SHP77 treated with DMSO at 0.1 percent for 48 hours (cell line): ENCODE measurements at places on chromosomes 12 and 14.
A peak's percentile ranks its signal among the peaks of the same experiment; 100 is the strongest.

DNA sequence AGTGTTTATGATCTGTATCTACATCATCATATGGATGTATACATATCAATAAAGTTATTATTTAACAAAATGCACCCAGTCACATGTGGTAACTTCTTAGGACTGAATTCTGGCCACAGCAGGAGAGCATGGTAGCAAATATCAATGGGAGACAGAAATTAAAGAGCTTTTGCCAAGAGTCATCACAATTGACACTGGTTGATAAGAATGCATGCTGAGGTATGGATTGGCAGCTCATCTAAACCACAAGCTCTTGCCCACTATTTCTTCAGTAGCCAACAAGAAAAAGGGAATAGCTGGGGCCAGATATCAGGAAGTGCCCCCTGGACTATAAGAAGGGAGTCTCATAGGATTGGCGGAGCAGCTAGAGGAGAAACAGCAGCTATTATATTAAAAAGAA lies 9.4 kb upstream of the PTGR2 start:
- no peak for DNase-seq

DNA sequence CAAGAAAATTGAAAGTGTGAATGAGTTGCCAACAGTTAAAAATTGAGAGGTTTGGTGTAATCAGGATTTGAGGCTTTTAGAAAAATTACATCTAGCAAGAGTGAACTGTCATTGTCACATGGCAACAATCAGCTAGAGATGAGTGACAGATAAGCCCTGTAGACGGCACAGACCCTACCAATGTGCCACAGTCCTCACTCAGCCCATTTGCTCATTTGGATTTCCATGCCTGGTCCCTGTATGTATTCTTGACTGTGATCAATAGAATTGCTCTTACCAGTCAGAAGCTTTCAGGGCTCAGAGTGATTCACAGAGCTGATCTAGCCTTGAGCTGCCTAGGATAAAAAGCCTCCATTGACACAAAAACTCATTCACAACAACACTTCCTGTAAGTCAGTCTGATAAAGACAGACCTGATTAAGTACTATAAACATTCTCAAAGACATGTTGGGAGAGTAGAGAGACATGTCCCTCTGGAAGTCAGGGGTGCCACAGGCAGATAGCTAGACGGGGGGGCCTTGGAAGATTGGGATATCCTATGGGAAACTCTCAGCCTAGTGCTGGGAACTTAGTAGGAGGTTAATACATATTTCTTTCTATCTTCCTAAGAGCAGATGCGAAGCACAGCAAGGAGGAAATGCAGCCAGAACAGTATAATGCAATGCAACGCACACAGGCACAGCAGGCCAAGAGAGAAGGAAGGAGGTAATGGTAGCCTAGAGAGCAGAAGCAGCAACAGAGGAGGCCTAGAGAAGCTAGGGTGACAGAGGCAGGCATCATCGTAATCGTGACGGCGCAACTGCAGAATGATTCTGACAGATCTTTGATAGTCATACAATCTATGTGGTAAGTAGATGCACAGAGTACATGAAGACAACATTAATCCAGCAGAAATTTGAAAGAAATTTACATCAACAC lies 2.0 kb upstream of the PELI2 start:
- DNase-seq, result no peak

- no peak for DNase-seq
Measured at GRCh38 chr12:105171691-105172436, 64.1 kb downstream of the APPL2 start.

- no peak for DNase-seq
Measured at GRCh38 chr12:14845350-14845750, 2.0 kb upstream of the ART4 start.

GRCh38 chr12:21542403-21542802 lies 16.3 kb downstream of the SPX start:
- DNase-seq, result no peak

- no peak for DNase-seq
Measured at GRCh38 chr14:72177251-72177650, 245.0 kb downstream of the RGS6 start.

- DNase-seq, result peak; percentile 96
Measured at GRCh38 chr12:106446419-106447092, 89.0 kb downstream of the POLR3B start.

DNA sequence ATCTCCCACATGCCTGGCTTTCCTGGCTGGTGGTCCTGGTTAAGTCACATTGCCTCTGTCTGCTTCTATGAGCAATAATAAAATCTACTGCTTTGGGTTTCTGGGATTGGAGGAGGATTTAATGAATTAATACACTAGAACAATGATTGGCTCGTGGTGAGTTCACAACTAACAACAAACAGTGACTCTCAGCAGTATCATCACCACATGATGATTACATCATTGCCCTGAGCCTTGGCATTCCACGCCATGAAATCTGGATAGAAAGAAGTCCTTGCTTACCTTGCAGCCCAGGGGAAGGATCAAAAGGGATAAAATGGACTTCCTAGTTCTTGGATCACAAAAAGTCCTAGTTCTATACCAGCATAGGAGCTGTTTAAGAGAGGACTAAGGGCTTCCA lies 1069.0 kb downstream of the VRK1 start:
- no peak for DNase-seq

GRCh38 chr14:91323671-91324605 lies 79.4 kb upstream of the GPR68 start:
- peak; percentile 24 for DNase-seq

DNA sequence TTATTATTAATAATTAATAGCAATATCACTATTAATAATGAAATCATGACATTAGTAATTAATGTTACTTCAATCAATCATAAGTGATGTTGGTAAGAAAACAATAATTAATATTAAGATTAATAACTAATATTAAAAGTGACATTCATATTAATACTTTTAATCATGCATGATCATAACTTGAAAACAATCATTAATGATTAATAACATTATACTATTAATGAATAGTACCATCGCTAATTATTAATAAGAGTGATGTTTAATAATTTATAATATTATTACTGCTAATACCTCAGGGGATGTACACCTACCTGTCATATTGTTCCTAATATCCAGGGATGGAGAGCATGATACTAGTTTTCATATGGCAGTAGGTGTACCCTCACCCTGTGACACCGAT lies 10.0 kb upstream of the CLEC6A start:
- no peak for DNase-seq

GRCh38 chr12:1217191-1217949 lies 226.3 kb downstream of the ERC1 start:
- no peak for DNase-seq

DNA sequence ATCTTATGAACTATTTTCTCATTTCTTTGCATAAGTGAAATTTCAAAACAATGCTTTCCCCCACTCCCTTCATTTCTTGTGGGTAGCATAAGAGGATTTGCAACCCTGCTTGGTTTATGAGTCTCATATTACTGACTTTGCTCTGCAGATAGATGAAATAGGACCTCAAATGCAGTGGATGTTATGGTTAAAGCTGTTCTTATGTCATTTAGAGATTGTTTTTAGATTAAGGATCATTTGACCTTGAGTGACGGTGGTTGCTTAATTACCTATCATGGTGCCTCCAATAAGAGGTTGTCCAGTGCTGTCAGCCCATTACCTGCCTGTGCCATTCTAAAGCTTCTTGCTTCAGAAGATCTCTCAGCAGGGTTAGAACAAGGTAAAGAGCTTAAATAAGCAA lies 351.4 kb upstream of the ATP2B1 start:
- DNase-seq, result no peak

DNA sequence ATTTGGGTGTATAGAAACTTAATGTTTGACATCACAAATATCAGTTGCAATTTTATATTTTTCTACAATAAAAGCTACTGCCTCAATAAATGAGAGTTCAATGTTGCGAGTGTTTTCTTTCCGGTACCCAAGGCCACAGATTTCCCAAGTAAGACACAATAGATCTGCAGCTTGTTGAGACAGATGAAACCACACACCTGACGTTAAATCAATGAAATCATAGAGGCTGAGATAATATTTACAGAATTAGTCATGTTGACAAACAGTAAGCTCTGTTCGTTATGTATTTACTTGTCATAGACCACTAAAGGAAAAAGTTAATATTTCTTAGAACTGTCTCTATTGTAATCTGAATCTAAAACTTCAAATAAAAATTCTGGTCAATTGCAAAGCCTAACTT lies 49.2 kb upstream of the PTHLH start:
- peak; percentile 51 for DNase-seq

DNA sequence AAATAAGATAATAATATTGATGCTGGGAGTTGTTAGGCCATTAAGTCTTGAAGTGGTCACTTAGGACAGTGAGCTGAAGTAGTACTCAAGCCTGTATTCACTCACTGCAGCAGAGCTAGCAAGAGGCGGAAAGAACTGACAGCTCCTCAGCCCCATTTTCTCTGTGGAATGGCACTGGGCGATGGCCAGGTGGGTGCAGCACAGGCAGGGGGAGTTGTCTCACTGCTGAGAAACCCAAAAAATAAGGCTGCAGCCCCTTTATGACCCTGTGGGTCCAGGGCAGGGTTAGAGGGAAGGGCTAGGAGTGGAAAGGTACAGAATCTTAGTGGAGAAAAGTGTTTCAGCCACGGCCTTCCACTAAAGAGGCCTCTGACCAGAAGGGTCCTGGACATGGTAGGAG lies 35.5 kb downstream of the PDZRN4 start:
- DNase-seq, result no peak

- DNase-seq, result no peak
Measured at GRCh38 chr12:49880756-49881414, 22.8 kb downstream of the FAIM2 start.

- no peak for DNase-seq
Measured at GRCh38 chr12:30145684-30146032, 361.9 kb upstream of the TMTC1 start.

DNA sequence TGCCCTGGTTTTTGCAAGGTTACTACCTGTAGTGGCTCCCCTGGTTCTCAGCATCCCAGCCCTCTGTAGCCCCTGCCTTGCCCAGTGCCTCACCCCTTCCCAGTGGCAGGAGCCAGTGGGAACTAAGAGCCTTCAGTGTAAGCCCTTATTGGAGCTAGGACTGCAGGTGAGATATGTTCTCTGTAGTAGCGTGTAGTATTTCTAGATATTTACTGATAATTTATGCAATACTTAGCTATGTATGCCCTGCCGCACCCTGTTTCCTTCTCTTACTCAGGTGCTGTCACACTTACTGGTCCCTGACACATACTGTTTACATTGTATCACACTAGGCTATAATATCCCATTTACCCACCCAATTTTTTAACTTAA lies 3.6 kb downstream of the BMAL2 start:
- no peak for DNase-seq

- DNase-seq, result no peak
Measured at GRCh38 chr14:69665631-69666030, 54.2 kb downstream of the SUSD6 start.

DNA sequence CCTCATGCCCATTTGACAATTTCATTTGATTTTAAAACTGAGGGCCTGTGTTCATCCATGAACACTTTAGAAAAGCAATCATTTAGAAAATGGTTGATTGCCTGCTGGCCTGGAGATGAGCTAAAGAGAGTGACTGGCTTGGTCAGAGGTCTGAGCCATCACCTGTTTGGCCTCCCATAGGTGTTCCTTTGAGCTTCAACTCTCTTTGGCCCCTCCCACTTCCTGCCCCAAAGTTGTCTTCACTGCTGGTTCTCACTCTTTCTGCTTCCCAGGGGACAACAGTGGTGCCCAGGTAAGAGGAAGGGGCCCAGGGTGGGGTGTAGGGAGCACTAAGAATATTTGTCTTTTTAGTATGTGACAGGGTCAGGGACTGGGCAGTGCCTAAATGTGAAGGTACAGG lies 4.9 kb upstream of the TCP11L2 start:
- no peak for DNase-seq

DNA sequence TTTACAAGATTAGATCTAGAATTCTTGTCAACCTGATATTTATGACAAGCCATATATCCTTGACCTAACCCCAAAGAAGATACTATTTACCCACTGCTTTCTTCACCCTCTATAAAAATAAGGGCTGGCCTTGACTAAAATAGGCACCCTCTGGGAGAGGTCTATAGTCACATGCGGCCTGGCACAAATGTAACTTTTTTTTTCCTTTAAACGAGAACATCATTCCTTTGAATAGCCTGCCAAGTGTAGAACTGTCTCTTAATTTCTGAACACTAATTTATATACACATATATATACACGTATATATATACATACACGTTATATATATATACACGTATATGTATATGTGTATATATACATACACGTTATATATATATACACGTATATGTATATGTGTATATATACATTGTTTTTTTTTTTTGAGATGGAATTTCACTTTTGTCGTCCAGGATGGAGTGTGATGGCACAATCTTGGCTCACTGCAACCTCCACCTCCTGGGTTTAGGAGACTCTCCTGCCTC lies 18.6 kb downstream of the PPTC7 start:
- DNase-seq, result no peak

- DNase-seq, result no peak
Measured at GRCh38 chr14:84750284-84750683, 779.7 kb upstream of the FLRT2 start.

DNA sequence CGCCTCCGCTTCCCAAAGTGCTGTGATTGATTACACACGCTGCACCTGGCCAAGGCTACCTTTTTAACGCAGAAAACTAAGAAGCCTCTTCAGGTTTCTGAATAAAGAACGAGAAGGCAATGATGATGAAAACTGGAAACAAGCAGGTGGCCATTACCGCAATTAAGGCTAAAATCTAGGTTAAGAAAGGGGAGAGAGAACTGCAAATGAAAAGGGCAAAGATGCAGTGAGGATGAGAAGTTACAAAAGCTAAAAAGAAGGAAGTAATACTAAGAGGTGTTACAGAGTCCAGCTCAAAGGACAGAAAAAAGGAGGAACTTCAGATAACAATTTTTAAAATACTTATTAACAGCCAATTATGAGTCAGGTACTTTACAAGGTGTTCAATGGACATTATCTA lies 79.7 kb downstream of the DUSP16 start:
- DNase-seq, result no peak

GRCh38 chr12:108430245-108430644 lies 84.8 kb upstream of the FICD start:
- no peak for DNase-seq

GRCh38 chr12:71460850-71461609 lies 21.4 kb downstream of the LGR5 start:
- DNase-seq, result no peak

DNA sequence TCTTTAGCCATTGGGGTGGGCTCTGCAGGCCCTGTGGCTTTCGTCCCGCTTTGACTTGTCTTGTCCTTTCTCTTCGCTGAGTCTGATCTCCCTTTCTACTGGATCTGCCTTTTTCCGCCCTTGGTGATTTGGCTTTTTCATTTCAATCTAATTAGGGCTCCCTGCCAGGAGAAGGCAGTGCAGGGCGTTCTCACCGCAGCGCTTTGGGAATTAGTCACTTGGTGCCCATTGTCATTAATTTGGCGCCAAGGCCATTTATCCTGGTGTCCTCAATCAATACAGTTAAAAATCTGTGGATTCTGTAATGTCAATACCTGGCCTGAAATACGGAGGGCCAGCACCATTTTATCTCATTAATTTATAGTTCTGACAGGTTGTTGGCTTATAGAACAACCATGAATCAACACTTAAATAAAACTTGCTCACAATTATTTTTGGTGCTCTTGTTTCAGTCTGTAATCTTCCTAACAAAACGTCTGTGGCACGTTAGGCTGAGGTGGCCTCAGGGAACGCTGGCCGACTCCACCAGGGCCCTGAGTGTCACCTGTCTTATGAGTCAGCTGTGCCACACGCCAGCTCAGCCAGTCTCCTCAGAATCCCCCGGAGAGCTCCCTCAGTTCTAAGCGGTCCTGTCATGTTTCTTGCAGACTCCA lies 115.7 kb downstream of the BEGAIN start:
- DNase-seq, result no peak

- no peak for DNase-seq
Measured at GRCh38 chr12:56591961-56592360, 38.2 kb downstream of the BAZ2A start.

- no peak for DNase-seq
Measured at GRCh38 chr14:90490720-90491050, 93.9 kb downstream of the CALM1 start.
